Mesenteric fat pad (tissue), 1 donor: ENCODE measurements at places on chromosomes 3 and 15.

GRCh38 chr3:96706509-96706908 lies 107.9 kb upstream of the EPHA6 start:
- DNase-seq: no peak

GRCh38 chr3:74523811-74524210 lies 90.6 kb downstream of the CNTN3 start:
- DNase-seq: no peak

- no peak for DNase-seq
Measured at GRCh38 chr3:44674211-44674610, 25.7 kb downstream of the ZNF35 start.

GRCh38 chr15:85289677-85290365 lies 90.6 kb upstream of the AKAP13 start:
- no peak for DNase-seq

DNA sequence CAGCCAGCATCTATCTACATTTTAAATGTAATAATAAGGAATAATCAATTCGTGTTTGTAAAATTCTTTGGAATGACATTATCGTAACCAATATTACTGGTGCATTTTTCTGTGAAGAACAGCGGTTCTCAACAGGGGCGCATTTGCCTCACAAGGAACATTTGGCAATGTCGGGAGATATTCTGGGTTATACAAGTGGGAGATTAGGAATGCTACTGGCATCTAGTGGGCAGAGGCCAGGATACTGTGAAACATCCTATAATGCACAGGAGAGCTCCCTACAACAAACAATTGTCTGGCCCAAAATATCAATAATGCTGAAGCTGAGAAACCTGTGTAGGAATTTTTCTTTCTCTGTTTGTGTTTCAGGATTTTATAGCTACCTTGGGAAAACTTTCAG lies 25.0 kb downstream of the ACP3 start:
- no peak for DNase-seq
